ENCODE measurements at places on chromosomes 4 and X.

- no peak for DNase-seq
These were observed 233.6 kb downstream of the EVC2 start for GRCh38 chr4:5474756-5475155.

DNA sequence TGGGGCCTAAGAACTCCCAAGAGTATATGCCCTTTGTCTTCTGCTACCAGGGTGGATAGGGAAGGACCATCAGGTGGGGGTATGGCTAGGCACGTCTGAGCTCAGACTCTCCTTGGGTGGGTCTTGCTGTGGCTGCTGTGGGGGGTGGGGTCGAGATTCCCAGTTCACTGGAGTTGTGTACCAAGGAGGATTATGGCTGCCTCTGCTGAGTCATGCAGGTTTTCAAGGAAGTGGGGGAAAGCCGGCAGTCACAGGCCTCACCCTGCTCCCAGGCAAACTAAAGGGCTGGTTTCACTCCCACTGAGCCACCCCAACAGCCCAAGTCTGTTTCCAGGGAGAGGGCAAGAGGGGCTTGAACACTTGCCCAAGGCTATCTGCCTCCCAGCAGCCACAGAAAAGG, 249.7 kb downstream of the NR3C2 start:
- DNase-seq: no peak

GRCh38 chr4:38866973-38867477, 581 bp upstream of the FAM114A1 start:
- DNase-seq: no peak

GRCh38 chr4:18957716-18958115, 936.2 kb upstream of the LCORL start:
- DNase-seq: no peak

Measured in MG63 (cell line).